ENCODE measurements at places on chromosomes 6 and 20. TPM values are rescaled to one million over a fixed set of nuclear protein-coding genes. Genes with fewer than 3 reads are reported as not detected.

DNA sequence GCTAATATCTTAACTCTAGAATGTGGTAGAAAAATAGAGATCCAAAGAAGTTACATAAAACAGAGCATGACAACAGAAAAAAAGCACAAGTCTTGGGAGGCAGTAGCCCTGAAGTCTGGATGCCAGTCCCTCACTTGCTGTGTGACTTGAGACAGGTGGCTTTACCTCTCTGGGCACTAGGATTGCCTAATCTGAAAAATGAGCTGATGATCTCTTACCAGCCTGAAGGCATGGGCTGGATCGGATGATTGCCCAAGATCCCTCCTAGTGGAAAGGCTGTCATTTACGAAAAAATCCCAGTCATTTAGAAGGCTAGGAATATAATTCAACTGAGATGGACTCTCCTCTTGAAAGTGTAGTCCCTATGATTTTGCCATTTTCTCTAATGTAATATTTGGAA is 10.9 kb upstream of the GCM1 start:
- no peak for DNase-seq

DNA sequence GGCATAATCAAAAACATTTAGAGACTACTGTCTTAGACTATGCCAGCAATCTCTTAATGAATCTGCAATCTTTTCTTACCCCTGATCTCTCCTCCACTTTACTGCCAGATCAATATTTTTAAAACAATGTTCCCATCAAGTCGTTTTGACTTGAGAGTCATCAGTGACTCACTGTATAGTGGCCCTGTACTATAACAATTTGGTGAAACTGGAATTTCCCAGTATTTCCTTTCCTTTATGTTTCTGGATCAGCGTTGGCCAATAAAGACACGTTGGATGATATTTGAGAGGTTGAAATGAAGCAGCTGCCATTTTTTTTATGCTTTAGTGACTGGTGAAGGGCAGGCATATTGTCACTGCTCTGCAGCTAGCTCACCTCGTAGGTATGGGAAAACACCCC is 10.1 kb upstream of the SMIM13 start:
- DNase-seq, result no peak

DNA sequence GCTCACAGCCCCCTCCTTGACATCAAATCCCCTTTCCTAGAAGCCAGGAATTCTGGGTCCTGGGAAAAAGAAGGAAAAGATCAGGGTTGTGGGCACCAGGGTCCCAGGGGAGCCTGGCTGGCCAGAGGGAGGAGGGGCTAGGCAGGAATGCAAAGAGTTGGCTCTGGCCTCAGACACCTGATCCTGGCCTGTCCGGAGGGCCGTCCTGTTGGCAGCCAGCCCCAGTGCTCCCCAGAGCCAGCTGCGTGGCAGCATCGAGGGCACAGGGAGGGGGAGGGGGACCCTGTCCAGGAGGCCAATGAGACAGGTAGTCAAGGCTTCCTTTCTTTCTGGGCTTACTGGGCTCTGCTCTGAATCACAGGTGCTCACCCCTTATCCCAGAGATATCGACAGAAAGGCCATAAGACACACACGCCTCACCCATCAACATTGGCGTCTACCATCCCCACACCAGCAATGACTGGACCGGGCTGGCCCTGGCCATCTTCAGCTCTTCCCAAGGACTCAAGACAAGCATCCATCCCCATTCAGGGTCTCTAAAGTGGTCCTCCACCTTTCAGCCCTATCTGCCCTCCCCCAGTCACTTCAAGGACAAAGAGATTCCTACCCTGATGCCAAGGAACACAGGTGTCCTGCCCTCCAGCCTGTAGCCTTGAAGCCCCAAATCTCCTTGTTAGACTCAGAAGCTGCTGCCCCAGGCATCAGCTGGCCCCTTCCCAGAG is 723 bp downstream of the COL11A2 start:
- no peak for DNase-seq

- DNase-seq, result no peak
These were observed 1.2 kb downstream of the ENTPD6 start for GRCh38 chr20:25196786-25197120.

- DNase-seq, result no peak
These were observed 448.7 kb upstream of the JARID2 start for GRCh38 chr6:14796974-14797762.

DNA sequence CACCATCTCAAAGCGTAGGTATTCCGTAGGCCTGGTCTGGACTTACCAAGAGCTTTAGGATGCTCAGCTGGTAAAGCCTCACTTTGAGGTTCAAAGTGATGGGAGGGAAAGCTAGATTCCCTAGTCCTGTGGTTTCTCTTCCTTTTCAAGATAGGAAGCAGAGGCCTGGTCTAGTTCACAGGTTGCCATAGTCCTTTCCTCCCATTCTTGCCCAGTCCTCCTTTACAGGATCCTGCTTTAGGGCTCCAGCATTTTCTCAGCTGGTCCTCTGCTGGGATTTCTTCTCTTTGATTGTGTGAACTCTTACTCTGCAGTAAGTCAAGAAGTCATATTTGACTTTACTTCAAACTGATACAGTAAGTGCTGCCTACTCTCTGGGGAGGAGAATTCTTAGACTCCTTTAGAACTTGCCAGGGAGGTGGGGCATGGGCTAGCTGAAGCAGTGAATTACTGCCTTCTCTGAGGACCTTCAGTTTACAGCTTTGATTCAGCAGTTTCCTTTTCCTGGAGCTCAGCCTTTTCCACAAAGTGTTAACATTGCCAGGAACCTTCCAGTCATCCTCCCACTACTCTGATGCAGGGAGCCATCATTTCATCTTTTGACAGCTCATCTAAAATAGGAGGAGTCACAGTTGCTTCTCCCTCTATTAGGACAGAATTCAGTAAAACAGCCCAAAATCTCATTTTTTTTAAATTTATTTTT is 42.8 kb upstream of the PLCG1 start:
- no peak for DNase-seq

DNA sequence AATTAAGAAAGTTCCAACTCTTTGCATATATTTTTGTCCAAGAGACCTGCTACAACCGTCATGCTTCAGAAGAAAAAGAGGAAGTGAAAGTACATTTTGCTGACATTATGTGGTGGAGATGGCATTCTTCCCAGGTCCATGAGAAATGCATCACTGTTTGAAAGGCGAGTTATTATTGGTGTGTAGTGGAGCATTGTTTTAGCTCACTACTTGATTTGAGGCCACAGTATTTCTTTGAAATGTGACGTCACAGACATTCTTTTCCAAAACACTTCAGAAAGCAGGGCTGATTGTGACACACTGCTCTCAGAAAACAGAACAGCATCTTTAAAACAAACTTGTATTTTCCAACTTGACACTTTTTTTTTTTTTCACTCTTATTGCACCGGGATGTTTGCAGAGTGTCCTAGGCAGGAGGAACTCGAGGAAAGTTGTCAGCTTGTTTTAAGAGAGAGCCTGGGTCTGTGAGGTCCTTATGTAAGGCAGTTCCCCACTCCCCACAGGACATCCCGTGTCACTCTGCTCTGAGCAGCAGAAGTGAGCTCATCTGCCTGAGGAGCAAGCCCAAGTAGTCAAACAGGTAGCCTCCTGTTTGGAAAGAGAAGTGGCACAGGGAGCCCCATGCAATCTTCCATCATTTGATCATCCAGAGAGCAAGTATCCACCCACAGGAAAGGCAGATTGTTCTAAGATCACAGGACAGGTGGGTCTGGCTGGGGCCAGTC is 1.1 kb downstream of the SPTLC3 start:
- peak; percentile 45 for DNase-seq

GRCh38 chr6:157688960-157689599 is 134.0 kb upstream of the SNX9 start:
- DNase-seq, result no peak

GRCh38 chr6:149065658-149066556 is 251.6 kb upstream of the TAB2 start:
- DNase-seq, result no peak

GRCh38 chr6:35717449-35718374 is 19.1 kb upstream of the ARMC12 start:
- no peak for DNase-seq

DNA sequence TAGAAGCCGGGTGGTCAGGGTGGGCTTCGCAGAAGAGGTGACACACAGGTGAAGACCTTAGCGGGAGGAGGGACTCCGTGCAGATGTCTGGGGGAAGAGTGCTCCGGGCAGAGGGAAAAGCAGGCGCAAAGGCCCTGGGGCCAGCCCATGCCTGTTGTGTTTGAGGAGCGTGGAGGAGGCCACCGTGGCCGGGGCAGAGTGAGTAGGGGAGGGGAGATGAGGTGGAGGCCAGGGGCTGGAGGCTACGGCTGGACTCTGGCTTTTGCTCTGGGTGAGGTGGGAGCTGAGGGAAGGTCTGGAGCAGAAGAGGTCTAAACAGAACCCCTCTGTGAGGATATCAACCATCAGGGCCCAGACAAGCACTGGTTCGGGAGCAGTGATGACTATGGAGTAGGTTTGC is 244.0 kb downstream of the PREX1 start:
- peak; percentile 54 for DNase-seq

- no peak for DNase-seq
These were observed 59.0 kb downstream of the PSMG4 start for GRCh38 chr6:3317741-3318211.

DNA sequence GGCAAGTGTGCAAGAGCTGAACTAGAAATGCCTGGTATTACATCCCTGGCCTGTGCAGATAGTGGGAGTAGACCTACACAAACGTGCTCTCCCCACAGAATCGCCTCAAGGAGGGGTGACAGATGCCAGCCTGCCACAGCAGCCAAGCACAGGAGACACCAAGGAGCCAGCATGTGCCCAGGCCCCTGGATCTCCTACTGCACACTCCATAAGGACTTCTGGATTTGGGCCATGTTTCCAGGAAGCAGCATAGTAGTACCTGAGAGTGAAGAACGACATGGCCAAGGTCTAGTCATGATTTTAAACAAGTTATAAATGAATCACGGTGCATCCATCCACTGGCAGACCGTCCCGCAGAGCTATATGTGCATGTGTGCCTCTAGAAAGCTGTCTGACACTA is 232.2 kb downstream of the SYNDIG1 start:
- DNase-seq, result peak; percentile 36

- DNase-seq, result no peak
These were observed 109.4 kb downstream of the TNFAIP3 start for GRCh38 chr6:137976430-137976829.

Gene PLN
- total RNA-seq, result 232 TPM

Gene MAS1
- total RNA-seq, result not detected

Gene AGPAT4
- total RNA-seq, result 17.7 TPM

Gene INSM1
- not detected for total RNA-seq

Gene ARMC12
- 0.52 TPM for total RNA-seq

Gene FLRT3
- 0.49 TPM for total RNA-seq

Gene GPRC6A
- not detected for total RNA-seq

Gene SMOC2
- total RNA-seq, result 203 TPM

Gene ABRACL
- total RNA-seq, result 16.4 TPM
